Stimulated activated CD8-positive, alpha-beta memory T cell treated with anti-CD3 and anti-CD28 coated beads, Interleukin-2, amount 100 ng/mL, for 1 hour (primary cell): ENCODE measurements at places on chromosomes 4 and X.

GRCh38 chr4:137735561-137736104 lies 203.3 kb upstream of the PCDH18 start:
- DNase-seq = no peak

GRCh38 chr4:100188829-100189228 lies 1.4 kb downstream of the DDIT4L start:
- no peak for DNase-seq

- no peak for DNase-seq
Observed at GRCh38 chr4:32022071-32022470, 1301.9 kb downstream of the PCDH7 start.

- no peak for DNase-seq
Observed at GRCh38 chrX:10893366-10893765, 217.8 kb upstream of the HCCS start.

GRCh38 chr4:87219632-87220093 lies 755 bp downstream of the KLHL8 start:
- DNase-seq = no peak

DNA sequence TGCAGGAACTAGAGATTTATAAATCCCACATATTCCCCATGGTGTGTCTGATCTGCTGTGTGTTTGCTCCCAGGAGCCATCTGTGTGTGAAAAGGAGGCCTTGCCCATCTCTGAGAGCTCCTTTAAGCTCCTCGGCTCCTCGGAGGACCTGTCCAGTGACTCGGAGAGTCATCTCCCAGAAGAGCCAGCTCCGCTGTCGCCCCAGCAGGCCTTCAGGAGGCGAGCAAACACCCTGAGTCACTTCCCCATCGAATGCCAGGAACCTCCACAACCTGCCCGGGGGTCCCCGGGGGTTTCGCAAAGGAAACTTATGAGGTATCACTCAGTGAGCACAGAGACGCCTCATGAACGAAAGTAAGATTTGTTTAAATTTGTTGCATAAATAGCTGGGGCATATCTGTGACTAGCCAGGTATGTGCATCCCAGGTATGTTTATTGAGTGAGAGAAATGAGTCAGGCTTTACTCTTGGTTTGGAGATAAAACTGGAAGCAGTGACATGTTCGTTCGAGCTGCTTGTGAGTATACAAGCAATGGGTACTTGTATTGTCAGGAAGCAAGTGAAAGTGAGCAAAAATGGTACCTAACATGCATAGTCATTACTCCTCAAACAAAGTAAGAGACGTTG lies 89.5 kb downstream of the PTTG2 start:
- no peak for DNase-seq

DNA sequence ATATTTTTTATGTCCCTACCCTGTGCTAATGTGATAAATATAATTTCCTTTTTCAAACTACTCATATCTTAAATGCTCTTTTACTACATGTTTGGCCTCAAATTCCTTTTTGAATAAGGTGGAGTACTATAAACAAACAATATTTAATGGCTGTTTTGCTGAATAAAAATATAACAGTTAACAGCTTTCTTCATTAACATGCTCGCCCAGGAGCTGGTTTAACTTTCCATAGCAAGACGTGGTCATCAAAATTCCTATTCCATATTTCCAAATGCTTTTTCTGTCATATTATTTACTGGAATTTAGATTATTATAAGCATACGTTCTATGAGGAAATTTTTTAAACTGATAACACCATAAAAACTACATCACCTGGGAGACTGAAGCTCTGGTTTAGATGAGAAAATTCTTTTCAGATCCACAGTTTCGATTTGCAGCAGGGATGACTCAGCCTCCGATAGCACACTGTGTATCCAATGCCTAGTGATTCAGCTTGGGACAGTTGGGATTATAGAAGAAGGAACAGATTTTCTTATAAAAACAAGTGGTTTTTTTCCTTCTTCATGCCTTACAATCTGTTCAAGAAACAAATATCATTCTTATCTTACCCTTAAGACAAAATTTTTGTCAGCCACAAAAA lies 129.1 kb downstream of the FBXO8 start:
- DNase-seq = no peak
